Hematopoietic multipotent progenitor cell treated with erythropoietin and hydrocortisone succinate and interleukin-3 and kit ligand, for 4 days (in vitro differentiated cells): ENCODE measurements at places on chromosomes 5 and 9.

DNA sequence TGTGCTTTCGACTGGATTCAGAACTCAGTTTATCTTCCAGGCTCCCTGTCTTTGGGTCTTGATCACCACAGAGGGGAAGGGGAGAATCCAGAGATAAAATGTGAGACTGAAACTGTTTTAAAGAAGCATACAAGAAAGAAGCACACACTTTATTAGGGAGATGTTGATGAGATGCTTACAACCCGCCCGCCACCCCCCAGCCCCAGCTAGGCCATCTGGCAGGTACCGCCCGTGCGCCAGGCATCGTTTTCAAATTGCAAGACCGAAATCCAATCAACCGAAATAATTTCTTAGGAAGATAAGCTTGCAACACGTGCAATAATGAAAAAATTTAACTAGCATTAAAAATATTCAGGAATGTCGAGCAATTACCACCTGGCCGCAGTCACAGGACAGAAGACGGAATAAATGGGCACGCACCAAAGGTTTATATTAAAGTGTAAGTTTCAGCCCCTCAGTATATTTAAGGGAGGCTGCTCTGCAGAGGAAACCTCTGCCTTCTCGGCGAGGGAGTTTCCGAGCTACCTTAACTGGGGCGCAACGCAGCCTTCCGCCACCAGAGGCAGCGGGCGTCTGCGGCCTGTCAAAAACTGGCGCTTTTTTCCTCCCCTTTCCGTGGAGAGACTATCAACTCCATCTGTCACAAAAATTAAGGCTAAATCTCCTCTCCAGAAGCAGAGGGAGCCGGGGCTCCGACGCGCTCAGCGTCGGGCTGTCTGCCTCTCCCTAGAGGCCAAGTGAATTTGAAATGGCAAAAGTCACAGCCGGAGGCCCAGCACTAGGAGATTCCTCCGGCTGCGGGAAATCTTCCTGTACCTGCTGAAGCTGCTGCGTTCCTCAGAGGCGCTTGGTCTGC lies 996 bp upstream of the GAS1 start:
- DNase-seq, result peak; percentile 90

DNA sequence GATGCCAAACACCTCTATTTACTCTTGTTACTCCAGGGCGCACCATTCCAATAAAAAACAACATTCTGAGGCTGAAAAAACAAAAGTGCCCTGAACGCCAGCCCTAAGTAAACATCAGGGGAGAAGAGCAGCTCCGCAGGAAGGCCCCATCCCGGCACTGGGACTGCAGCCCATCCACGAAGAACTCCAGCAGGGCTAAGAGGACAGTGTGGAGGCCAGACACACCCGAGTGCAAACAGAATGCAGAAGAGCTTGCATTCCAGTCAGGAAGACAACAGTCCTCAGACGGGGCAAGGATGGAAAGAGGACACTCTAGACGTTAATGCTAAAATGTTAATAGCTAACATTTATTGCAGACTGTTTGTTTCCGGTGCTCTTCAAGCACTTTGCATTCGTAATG lies 33.0 kb downstream of the FAM240B start:
- DNase-seq, result no peak

DNA sequence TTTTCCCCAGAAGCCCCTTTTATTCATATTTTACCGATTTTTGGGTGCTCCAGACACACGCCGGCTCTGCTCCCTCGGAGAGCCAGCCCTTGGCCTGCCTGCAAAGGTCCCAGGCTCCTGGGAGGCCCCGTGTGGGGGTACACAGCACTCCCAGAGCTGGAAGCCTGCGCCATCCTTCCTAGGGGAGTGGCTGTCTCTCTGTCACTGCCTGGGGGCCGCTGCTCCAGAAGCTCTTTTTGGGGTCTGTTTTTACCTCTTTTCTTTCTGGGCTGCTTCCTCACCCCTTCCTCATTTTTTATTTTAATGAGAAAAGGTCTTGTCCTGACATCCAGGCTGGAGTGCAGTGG lies 119.1 kb upstream of the COL5A1 start:
- no peak for DNase-seq

GRCh38 chr5:34563269-34563668 lies 92.9 kb upstream of the RAI14 start:
- no peak for DNase-seq

DNA sequence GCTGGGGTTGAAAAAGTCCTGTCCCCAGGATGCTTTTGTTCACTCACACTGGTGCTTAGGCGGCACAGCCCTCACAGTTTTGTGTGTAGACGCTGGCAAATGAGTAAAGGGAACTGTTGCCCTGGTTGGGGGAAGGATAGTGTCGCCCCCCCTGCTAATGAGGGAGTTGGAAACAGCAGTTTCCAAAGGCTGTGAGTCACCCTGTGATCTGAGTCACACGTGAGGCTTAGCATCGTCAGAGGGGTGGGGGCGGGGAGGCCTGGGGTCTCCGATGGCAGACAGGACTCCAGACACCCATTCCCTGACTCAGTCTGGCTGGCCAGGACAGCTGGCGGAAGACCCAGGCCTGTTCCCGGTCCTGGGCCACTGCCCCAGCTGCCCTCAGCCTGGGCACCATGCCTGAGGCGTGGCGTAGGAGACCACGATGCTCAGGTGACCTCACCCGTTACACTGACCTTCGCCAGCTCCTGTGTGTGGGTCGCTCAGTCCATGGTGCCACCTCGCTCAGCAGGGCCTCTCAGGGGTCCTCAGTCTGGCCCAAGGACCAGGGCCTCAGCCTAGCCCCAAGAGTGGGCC lies 2.9 kb downstream of the DNAJB5 start:
- no peak for DNase-seq

- DNase-seq, result peak; percentile 86
Measured at GRCh38 chr5:76479973-76480667, 77.0 kb downstream of the IQGAP2 start.

DNA sequence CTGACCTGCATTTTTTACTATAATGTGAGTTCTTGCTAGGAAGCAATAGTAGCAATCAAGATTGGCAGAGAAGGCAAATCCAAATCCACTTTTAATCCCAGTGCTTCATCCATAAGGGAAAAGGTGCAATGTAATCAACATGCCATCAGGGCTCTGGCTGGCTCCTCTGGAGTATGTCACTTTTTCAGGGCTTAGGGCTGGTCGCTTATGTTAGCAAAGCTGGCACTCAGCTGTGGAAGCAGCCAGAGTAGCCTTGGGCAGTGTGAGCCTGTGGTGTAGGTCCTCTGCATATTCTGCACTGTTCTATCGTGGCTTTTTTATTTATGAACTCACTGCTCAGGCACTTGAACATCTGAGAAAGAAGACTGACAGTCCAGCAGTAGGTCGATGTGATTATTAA lies 16.1 kb downstream of the ACTBL2 start:
- no peak for DNase-seq

- DNase-seq, result no peak
Measured at GRCh38 chr5:54289769-54290168, 20.6 kb downstream of the ARL15 start.

DNA sequence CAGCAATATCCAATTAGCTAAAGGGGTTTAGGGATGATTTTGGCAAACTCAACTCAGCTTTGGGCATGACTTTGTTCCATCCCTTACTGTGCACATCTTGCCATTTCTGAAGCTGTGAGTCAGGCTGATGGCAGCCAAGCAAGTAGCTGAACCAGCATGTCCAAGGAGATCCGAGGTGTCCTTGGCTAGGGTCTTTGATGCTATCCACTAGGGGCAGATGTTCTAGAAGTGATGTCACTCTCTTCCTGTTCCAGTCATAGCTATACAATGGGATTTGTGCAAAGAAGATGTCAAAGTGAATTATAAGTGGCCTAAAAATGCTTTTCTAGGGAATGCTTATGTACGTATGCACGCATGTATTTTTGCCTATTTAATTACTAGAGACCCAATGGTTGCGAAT lies 160.8 kb upstream of the PAPPA start:
- no peak for DNase-seq

- DNase-seq, result no peak
Measured at GRCh38 chr5:125073090-125073489, 326.7 kb upstream of the ZNF608 start.
